ENCODE measurements at places on chromosomes 1 and 21.
A peak's percentile ranks its signal among the peaks of the same experiment; 100 is the strongest.

DNA sequence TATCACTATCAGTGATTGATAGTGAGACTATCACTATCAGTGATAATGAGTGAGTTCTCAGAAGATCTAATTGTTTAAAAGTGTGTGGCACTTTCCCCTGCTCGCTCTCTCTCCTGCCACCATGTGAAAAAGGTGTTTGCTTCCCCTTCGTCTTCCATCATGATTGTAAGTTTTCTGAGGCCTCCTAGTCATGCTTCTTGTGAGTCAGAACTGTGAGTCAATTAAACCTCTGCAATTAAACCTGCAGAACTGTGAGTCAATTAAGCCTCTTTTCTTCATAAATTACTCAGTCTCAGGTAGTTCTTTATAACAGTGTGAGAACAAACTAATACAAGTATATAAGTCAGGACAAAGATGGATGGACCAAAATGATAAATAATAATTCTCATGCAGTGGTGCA, 7.0 kb upstream of the IL23R start:
- DNase-seq, result no peak

GRCh38 chr21:42766739-42767560, 112.4 kb downstream of the WDR4 start:
- no peak for DNase-seq

DNA sequence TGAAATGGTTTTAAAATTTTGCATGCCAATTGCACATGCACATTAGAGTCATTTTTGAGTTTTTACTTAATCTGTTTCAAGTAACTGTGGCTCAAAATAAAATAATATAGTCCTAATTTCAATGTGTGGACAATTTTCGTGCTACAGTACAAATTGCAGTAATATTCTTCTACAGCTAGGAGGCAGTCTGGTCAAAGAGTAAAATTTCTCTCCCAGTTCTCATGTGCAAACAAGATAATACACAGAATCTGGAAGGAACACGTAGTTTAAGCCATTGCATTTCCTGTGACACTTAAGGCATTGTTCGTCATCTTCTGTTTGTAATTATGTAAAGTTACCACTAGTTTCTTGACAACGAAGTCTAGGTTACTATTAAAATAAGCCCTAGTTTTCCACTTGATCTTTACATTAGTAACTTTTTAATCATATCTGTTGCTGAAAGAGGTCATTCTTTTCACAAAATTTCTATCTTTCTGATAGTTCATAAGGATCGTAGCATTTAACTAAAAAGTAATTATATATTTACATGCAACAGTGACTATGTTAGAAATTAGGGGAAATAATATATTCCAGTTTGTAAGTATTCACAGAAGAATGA, 28.9 kb downstream of the ODR4 start:
- DNase-seq, result peak; percentile 92

- DNase-seq, result peak; percentile 92
Measured at GRCh38 chr1:193462629-193463320, 276.4 kb upstream of the B3GALT2 start.

DNA sequence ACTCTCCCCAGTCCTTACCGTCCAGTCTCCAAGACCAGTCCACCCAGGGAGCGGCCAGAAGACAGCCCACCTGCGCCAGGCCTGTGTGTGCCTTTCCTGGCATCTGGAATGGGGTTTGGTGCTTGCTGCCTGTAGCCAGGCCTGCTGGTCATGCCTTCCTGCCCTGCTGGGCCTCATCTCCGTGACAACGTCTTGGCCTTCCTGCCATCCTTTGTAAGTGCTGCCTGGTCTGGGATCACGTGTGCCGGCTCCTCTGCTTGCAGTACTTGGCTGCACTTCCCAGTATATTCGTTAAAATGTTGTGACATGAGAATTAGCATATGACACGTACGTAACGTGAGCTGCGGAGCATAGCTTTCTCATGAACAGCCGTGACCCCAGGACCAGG, 145.3 kb upstream of the COL6A1 start:
- peak; percentile 65 for DNase-seq

GRCh38 chr1:10288029-10288615, 77.8 kb downstream of the KIF1B start:
- no peak for DNase-seq

GRCh38 chr1:165933446-165934170, 106.2 kb downstream of the UCK2 start:
- DNase-seq, result no peak

- DNase-seq, result peak; percentile 53
Measured at GRCh38 chr1:228669242-228669585, 66.1 kb upstream of the RHOU start.

- no peak for DNase-seq
Measured at GRCh38 chr1:162682013-162682419, 49.8 kb downstream of the DDR2 start.

DNA sequence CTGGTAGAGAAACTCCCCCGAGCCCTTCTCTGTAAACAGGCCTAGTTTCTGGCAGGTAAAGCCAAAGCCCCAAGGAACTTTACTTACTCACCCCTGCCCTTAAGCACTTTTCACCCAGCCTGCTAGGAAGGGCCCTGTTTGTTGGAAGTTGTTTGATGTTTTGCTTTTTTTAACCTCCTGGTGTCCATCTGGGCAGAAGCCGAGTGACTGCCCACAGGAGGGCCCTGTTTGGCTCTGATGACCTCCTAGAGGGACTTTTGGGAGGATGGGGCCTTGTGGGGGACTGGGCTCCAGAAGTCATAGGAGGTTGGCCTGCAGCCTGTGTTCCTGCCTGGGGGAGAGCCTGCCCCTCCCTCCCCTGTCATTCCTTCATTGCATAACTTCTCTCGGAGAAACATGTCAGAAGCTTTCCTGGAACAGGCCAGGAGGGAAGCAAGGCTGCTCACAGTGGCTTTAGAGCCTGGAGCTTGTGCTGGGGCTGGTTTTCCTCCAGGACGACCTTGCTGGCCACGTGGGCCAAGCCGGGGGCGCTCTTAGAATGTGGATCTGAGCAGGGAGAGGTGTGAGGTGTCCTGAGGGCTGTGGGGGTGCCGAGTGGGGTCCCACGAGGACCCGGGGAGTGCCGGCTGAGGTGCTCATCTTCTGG, 33.9 kb downstream of the COQ8A start:
- peak; percentile 79 for DNase-seq

All from fibroblast of pulmonary artery (primary cell).